ENCODE measurements at places on chromosomes 6 and 20.
A peak's percentile ranks its signal among the peaks of the same experiment; 100 is the strongest.

- no peak for DNase-seq
Measured at GRCh38 chr6:90790696-90791095, 203.8 kb upstream of the MAP3K7 start.

DNA sequence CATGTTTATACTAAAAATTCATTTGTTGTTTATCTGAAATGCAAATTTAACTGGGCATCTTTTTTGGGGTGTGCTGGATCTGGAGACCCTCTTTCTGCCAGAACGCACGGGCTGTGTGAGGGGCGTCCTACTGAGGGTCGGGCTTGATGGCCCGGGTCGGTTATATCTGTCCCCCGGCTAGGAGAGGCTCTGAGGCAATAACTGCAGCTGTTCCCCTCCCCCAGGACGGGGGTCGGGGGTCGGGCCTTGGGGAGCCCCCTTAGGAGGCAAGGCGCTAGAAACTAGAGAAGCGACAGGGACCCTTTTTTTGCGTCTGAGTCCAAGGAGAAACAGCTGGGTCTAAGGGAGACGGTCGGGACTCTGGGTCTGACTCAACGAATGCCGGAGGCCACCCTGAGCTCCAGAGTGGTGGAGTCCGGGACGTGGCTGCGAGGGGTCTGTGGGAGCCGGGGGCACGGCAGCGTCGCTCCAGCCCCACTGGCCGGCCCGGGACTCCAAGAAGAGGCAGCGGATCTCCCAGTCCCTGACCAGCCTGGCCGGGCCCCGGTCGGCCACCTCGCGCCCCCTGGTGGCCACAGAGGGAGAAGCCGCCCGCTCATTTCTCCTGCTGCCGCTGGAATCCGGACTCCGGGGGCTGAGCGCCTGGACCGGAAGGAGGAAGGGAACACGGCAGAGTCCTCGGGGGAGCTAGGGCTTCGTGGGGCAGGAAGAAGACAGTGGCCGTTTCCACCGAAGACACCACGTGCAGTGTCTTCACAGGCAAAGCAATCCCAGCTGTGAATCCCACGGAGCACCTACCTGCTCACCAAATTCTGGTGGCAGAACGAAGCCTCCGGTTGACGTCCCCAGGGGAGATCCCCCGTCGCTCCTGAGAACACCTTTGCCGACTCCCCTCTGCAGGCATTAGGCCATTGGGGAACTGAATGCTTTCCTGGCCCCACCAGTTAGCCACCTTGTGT, 24.0 kb upstream of the SCML4 start:
- DNase-seq = peak; percentile 75

- DNase-seq = no peak
Measured at GRCh38 chr6:54586251-54586650, 260.3 kb upstream of the FAM83B start.

- no peak for DNase-seq
Measured at GRCh38 chr6:22838345-22838744, 269.0 kb downstream of the HDGFL1 start.

- no peak for DNase-seq
Measured at GRCh38 chr6:19587238-19587942, 249.8 kb upstream of the ID4 start.

DNA sequence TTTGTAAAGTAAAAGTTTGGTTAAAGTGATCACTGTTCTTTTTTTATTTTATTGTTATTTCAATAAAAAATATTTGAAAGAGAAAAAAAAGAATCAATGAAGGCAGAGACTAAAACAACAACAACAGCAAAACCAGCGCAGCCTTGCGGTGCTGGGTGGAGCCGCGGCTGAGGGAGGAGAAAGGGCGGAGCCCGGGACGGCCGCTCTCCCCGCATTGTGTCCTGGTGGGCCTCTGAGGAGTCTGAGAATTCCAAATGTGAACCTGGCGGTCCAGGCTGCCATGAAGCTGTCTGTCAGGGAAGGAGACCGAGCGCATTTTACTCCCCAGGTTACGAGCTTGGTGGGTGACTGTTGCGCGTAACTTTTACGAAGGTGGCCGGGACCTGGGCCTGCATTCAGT, 43.2 kb downstream of the TMEM242 start:
- DNase-seq = no peak

- DNase-seq = no peak
Measured at GRCh38 chr20:15854911-15855310, 718.3 kb downstream of the KIF16B start.

GRCh38 chr6:12886961-12887775, 170.6 kb downstream of the PHACTR1 start:
- DNase-seq = no peak

- no peak for DNase-seq
Measured at GRCh38 chr6:53130569-53131290, 17.9 kb downstream of the GCM1 start.

GRCh38 chr6:136037242-136037875, 185.9 kb downstream of the PDE7B start:
- no peak for DNase-seq

- no peak for DNase-seq
Measured at GRCh38 chr6:54238396-54238795, 69.8 kb upstream of the TINAG start.
